Lower leg skin (tissue), 4 donors: ENCODE measurements at places on chromosomes 3 and 15. TPM values are rescaled to one million over a fixed set of nuclear protein-coding genes. Genes with fewer than 3 reads are reported as not detected.

The GOLGA8O gene
- total RNA-seq, result not detected

The SLC51B gene
- not detected for total RNA-seq

The HESX1 gene
- total RNA-seq, result 0.30 TPM

The SKIC8 gene
- total RNA-seq, result 61.2 TPM
